ENCODE measurements at places on chromosomes 6 and 20.
A peak's percentile ranks its signal among the peaks of the same experiment; 100 is the strongest.

GRCh38 chr6:77341058-77341986 lies 122.0 kb downstream of the HTR1B start:
- no peak for DNase-seq

- no peak for DNase-seq
Observed at GRCh38 chr6:100161782-100162365, 167.9 kb upstream of the MCHR2 start.

DNA sequence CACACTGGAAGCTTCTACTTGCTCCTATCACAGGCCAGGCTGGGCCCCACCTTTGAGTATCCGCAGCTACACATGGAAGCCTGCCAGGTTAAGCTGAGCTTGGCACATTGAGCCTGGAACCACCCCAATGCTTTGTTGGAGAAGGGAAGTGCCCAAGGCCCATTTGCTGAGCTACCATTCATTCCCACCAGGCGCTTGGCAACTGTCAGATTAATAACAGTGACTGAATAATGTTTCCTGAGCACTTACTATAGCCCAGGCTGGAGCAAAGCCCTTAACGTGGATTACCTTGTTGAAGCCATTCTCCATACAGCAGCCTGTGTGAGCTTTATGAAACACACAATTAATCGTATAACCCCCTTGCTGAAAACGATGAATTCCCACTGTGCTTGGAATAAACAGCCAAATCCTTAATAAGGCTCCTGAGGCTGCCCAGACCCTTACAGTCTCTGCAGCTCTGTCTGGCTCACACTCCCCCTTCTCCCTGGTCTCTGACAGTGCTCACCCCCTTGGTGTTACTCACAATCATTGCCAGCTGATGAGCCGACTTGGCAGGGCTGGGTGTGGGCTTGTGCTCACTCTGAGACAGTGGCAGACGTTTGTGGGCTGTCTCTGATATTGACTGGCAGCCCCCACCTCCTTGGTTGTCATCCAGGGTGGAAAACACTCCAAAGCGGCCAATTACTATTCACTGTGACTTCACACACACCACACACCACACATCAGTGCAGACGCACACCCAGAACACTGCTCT lies 357.1 kb downstream of the MAFB start:
- DNase-seq = no peak

DNA sequence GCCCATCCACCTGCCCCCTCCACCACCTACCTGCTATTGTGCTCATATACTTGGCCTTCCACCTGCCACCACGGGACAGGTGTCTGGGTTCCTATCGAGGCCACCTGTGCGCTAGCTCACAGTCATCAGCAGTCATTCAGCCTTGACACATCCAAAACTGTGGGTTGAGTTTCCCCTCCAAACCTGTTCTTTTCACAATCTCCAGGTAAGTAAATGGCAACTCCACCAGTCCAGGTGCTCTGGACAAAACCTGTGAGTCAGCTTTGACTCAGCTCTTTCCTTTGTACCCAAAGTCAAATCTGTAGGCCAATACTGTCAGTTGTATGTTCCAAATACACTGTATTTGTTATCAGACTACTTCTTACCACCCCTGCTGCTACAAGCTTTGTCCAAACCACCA lies 52.6 kb downstream of the SPTLC3 start:
- no peak for DNase-seq

DNA sequence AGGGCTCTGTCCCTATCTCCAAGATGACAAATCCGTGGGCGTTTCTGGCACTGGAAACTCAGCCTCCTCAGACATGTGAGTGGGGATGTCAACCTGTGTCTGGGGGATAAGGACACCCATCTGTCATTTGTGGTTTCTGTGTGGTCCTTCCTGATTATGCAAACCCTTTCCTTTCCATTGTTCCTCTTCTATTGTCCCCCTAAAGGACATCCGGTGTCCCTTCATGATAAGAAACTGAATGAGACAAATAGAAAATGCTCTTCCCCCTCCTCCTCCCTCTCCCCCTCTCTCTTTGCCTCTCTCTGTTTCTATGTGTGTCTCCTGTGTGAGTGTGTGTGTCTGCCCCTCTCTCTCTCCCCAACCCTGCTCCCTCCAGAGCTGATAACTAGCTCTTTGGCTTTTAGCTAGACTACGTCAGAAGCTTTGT lies 11.5 kb upstream of the GLP1R start:
- no peak for DNase-seq

- no peak for DNase-seq
Observed at GRCh38 chr20:2305946-2306345, 10.1 kb downstream of the TGM3 start.

- no peak for DNase-seq
Observed at GRCh38 chr20:35133735-35134134, 13.4 kb downstream of the EDEM2 start.

- no peak for DNase-seq
Observed at GRCh38 chr6:104527311-104527710, 332.4 kb downstream of the HACE1 start.

DNA sequence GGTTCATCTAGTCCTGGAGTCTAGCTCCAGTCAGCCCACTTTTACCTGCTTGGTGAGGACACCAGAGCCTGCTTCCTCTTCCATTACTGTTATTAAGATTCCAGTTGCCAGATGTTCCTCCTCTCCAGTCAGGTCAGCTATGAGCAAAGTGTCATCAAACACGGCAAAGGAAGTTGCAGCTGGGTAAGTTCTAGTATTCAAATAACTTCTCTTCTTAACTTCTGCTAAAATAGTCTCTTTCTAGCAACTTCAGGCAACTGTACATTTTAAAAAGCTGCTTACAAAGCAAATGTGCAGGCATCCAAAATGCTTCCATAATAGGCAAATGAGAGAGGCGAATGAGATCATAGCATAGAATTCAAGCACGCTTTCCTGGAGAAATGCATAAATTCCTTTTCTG lies 18.4 kb upstream of the MRPS18A start:
- DNase-seq = no peak

DNA sequence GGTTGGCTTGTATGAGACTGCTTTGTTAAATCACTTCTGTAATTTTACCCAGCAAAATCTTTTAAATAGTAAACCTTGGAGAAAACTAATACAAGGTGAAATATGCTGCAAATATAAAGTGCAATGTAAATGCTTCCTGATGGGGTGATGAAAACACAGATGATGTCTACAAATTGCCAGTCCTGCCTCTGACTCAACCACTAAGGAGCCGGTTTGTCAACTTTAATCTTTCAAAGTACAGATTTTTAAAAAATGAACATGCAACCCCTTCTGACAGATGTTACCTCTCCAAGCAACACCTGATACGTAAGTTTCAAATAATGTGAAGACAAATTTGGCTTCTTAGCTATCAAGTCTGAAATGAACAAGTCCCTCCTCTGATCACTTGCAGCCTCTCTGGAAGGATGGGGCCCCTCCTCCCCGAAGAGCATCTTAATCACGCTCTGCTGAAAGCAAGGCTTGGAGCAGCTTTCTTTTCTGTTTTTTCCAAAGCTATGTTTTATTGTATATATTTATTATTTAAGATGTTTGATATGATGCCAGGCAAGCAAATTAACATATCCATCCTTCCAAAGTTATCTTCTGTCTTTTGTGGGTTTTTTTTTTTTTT lies 196.0 kb downstream of the MYLK4 start:
- DNase-seq = no peak

DNA sequence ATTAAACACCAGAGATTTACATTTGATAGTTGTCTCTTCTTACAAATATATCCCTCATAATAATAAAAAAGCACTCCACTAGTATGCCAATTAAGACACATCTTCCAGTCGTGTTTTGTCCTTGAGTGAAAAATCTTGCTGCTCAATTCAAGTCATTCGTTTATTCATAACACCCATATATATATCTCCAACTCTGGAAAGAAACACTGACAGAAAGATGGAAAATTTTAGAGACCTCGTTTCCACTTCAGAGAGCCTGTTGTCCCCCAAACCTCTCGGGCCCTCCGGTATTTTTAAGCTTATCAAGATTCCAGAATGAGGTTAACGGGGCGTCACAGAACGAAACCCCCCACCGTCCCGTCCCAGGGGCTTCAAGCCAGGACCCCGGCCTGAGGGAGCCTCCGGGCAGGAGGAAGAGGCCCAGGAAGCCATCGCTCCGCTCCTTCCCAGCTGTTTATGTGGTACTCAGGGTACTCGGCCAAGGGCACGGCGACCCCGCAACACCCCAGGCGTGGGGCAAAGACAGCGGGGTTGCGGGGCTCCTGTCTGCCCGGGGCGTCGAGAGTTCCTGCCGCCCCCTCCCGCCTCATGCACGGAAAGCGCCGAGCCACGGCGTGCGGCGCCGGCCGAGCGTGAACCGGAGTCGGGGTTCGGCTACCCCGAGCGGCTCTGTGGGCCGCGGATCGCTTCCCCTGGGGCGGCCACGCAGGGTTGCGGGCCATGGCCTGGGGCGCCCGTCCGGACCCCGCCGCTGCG lies 623 bp upstream of the SNX9 start:
- peak; percentile 69 for DNase-seq

DNA sequence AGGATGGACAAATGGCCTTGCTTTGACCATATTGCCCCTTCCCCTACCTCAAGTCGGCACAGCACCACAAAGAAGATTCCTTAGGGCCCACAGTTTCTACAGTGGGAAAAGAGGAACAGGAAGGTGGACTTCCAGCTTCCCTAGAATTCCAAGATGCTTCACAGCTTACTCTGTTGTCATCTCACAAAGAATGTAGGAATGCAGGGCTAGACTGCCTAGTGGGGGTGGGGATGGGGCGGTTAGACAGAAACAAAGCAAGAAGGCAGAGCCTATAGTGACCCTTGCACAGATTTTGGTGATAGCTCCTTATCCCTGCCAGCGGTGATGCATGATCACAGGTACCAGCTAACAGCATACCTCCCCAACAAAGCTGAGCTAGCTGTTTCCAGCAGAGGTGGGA lies 607.6 kb upstream of the MAN1A1 start:
- no peak for DNase-seq

DNA sequence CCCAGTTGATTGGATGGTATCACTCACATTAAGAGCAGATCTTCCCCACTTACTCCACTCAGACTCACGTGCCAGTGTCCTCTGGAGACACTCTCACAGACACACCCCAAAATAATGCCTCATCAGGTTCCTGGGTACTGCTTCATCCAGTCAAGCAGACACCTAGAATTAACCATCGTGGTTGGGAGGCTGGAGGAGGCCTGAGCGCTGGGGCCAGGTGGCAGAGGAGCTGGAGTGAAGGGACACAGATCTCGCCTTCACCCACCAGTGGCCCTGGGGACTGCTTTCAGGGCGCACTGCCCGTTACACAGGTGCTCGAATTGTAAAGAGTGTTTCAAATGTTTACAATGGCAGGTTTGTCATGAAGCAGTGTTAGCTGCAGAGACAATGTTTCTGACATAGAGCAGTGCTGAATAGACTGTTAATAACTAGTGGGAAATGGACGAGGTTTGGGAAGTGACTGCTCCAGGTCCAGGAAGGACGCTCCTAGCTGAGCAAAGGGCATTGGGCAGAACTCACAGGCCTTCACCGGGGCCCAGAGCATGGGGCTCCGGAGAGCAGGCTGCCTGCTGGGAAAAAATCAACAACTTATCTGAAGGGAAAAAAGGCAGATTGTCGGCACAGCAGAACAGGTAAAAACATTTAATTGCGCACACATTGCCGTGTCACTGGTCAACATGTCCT lies 38.4 kb downstream of the TMEM242 start:
- no peak for DNase-seq

- DNase-seq = no peak
Observed at GRCh38 chr6:106475284-106475683, 114.8 kb downstream of the CRYBG1 start.

- no peak for DNase-seq
Observed at GRCh38 chr6:27049863-27050781, 197.4 kb upstream of the PRSS16 start.

- DNase-seq = no peak
Observed at GRCh38 chr6:137043710-137044365, 927 bp downstream of the IL20RA start.

DNA sequence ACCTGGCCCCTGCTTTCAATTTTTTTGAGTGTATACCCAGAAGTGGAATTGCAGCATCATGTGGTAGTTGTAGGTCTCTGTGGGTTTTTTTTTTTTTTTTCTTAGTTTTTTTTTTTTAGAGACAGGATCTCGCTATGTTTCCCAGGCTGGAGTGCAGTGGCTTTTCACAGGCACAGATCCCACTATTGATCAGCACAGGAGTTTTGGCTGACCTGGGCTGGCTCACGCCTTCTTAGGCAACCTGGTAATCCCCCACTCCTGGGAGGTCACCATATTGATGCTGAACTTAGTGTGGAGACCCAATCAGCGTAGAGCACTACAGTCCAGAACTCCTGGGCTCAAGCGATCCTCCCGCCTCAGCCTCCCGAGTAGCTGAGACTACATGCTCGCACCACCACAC lies 25.9 kb downstream of the MTO1 start:
- no peak for DNase-seq

DNA sequence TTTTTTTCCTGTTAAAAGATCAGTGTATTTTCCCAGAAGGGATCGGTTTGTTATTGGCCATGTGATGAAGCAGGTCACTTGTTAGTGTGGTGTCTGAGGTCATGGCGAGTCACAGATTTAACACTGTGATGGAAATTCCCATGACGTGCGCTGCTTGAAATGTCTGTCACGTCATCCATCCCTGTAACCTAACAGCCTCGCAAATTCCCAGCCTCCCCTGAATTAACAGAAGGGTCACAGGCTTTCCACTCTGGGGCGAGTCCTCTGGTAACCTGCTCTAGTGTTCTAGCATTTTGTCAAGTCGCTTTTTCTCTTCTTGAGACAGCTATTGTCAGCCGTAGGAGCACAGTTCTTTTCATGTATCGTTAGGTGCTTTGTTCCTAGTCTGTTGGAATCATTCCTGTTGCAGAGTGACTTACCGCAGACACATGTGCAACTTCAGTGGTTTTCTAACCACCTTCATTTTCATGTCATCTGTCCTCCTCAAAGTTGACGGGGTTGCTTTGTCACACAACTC lies 137.2 kb downstream of the MAP3K4 start:
- peak; percentile 30 for DNase-seq

DNA sequence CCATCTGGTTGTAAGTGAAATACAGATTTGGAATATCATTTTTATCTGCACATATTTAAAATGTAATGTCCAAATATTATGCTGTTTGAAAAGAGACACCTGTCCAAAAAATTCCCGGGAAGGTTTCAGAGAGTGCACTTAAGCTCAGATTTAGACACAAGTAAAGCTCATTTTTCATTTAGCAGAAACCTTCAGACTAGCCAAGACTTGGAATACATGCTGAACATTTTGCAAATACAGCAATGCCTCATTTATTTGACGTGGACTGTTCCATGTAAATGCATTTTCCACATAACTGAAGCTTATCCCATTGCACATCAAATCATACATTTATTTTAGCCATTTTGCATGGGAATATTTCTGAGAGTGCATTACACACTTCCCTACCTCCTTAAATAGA lies 280.7 kb downstream of the ZNF217 start:
- DNase-seq = no peak

GRCh38 chr6:132819405-132820161 lies 5.2 kb downstream of the RPS12 start:
- no peak for DNase-seq

Measured in activated T-cell treated with anti-CD3 and anti-CD28 coated beads, Interleukin-2, amount 50 U/mL, for 1 hour (primary cell).